Fibroblast of skin of scalp (primary cell): ENCODE measurements at places on chromosomes 11 and 22.
A peak's percentile ranks its signal among the peaks of the same experiment; 100 is the strongest.

GRCh38 chr11:1397146-1397861 is 7.6 kb downstream of the BRSK2 start:
- no peak for DNase-seq

DNA sequence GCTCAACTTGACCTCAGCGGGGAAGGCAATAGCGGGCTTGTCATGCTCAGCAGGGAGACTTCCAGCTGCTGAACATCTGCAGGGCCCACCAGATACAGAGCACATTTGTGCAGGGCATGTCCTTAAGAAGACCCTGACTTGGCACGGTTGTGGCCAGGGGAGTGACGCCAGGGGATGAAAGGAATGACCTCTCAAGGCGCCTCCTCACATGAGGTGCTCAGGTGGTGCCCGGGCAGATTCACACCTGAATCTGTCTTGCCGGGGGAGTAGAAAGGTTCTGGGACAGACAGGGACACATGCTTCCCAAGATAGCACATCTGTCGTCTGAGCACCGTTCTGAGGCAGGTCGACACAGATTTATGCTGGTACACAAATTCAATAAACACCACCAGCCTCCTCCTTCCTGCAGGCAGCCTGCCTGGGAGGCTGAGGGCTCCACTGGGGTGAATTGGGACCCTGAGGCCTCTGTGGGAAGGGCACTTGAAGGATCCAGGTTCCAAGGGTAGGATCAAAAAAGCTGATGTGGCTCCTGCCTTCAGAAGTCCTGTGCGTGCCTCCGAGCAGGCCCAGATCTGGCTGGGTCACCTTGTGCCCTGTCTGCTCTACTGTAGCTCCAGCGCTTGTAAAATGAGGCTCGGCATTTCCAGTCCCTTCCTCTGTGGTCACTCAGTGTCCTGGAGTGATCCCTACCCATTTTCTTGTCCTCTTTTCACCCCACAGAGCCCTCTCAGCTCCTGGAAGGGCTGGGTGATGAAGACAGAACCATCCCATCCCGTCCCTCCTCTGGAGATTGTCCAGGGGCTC is 49.6 kb upstream of the NECTIN1 start:
- no peak for DNase-seq

DNA sequence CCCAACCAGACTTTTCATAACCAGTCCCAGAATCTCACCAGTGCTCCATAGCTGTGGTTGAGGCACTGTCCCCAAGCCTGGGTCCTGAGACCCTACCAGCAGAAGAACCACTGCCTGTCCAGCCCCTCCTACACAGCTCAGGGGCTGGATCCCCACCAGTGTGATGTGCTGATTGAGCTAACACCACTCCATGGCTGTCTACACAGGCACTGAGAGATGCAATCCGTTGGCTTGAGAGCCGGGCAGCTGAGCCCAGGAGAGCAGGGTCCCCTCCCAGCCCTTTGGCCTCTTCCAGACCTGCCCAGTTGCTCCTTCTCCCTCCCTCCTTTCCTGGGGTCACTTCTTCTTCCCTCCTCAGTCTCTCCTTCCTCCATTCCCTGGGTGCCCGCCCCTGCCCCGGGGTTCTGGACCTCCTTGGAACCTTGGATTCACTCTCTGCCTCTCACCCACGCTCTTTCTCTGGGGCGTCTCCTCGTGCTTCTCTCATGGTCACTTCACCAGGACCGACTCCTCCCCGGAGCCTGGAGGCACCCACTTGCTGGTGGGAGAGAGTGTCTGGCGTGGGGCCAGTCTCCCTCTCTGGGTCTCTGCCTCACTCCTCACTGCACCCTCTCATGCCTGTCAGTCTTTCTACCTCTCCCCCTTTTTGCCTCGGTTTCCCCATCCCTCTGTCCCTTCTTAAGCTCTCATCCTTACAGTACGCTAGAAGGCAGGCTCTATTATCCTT is 706 bp upstream of the SCYL1 start:
- no peak for DNase-seq

DNA sequence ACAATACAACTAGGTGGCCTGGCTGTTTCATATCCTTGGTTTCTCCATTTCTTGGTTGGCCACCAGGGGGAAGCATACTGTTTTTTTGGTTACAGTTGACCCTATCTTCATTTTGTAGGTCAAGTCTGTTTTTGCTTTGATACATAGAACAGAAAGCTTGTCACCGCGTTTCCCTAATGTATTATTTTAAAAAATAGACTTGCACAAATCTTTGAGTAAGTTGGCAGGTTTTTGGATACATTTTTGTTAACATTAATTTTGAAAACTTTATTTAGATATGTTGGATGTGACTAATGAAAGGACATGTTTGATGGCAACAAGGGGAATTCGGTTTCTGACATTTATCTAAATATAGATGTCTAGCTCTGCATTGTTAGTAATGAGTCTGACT is 3.0 kb downstream of the NCR3LG1 start:
- peak; percentile 73 for DNase-seq

- DNase-seq = no peak
Observed at GRCh38 chr22:49203859-49204598, 623.6 kb downstream of the BRD1 start.

- DNase-seq = no peak
Observed at GRCh38 chr11:4713241-4713640, 8.7 kb downstream of the MMP26 start.

DNA sequence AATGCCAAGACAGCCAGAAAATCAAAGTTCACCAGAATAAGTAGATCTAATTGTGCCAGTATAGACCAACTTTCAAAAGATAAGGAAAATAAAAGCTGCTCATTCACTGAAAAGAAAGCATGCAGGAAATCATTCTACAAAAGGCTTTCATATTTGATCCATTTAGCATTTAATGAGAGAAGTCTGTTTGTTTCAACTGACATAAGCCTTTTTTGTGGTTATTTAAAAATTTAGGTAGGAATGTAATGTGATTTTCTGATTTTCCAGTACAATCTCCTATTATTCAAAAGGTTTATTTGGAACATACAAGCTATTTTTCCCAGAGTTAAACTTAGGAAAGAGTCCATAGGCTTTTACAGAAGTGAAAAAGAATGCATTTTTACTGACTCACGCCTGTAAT is 92.7 kb downstream of the SBF2 start:
- no peak for DNase-seq

DNA sequence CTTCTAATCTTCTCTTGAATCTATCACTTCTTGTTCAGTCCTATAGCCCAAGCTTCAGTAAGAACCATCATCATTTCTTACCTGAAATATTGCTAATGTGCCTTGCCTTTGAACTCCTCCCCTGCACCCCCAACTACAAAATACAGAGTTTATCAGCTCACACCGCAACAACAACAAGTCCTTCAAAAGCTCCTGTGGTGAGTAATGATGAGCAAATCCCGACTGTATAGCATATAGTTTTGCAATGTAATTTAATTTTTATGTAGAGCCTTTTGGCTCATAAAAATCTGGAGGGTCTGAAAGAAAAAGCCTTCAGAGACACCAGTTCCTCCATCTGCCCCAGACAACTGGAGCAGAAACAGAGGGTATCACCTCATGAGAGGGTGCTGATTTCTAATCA is 124.7 kb downstream of the ARHGAP32 start:
- no peak for DNase-seq

GRCh38 chr22:45477366-45478107 is 25.1 kb upstream of the FBLN1 start:
- DNase-seq = no peak

GRCh38 chr22:17783312-17783711 is 9.0 kb upstream of the BID start:
- no peak for DNase-seq

- DNase-seq = peak; percentile 25
Observed at GRCh38 chr11:66192181-66192863, 76.1 kb upstream of the RAB1B start.

GRCh38 chr11:125174686-125175085 is 10.1 kb downstream of the PKNOX2 start:
- no peak for DNase-seq

DNA sequence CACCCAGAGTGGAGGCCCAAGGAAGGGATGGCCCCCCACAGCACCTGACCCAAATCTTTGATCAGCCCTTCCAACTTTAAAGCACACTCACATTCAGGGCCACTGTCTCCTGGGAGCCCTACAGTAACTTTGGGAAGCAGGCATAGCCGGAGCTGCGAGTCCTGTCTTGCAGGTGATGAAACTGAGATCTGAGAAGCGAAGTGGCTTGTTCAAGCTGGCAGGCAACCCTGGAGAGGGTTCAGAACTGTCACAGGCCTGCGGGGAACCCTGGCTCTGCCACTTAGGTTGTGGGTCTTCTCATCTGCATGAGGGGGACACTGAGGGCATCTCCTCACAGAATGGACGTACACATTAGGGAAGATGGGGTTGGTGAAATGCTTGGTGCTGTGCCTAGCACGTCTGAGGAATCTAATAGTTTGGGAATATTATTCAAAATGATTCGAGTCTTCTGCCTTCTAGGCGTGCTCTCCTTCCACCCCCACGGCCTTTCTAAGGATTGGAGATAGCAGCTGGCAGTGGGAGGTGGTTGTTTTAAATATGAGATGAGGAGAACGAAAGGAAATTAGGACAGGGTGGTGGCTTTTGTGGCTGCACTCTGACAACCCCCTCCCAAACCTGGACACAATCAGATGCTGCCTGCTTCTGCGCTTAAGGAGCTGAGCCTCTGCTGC is 18.8 kb upstream of the SUN2 start:
- DNase-seq = no peak

DNA sequence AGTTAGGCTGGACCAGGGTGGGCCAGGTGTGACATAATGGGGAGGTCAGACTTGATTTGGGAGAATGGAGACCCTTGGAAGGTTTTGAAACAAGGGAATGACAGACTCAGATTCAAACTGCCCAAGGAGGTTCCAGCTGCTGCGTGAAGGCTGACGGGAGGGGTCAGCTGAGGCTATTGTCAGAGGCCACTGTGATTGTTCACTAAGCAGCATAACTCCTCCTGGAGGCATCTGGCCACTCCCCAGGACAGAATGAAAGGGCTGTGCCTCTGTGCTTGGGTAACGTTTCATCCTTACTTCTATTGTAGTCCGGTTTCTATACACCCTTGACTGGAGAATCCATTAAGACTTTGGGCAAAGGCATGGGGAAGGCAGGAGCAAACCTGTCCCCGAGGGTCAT is 126.6 kb downstream of the DSCAML1 start:
- DNase-seq = no peak

GRCh38 chr11:120073196-120073595 is 64.7 kb downstream of the TRIM29 start:
- no peak for DNase-seq

DNA sequence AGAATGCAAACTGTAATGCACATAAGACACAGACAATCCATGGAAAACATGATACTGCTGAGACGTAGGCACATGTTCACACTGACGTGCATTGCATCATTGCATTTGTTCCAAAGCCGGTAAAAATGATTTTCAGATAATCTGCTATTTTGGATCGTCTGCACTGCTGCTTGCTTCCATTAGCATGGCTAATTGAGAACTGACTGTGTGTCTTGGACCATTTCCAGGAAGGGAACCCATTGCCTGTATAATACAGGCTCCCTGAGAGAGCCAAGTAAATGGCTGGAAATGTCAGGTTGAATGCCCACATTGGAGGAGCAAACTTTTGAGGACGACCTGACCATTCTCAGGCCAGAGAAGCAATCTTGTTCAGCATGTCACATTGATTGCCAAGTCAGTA is 304.8 kb downstream of the ST3GAL4 start:
- DNase-seq = no peak

DNA sequence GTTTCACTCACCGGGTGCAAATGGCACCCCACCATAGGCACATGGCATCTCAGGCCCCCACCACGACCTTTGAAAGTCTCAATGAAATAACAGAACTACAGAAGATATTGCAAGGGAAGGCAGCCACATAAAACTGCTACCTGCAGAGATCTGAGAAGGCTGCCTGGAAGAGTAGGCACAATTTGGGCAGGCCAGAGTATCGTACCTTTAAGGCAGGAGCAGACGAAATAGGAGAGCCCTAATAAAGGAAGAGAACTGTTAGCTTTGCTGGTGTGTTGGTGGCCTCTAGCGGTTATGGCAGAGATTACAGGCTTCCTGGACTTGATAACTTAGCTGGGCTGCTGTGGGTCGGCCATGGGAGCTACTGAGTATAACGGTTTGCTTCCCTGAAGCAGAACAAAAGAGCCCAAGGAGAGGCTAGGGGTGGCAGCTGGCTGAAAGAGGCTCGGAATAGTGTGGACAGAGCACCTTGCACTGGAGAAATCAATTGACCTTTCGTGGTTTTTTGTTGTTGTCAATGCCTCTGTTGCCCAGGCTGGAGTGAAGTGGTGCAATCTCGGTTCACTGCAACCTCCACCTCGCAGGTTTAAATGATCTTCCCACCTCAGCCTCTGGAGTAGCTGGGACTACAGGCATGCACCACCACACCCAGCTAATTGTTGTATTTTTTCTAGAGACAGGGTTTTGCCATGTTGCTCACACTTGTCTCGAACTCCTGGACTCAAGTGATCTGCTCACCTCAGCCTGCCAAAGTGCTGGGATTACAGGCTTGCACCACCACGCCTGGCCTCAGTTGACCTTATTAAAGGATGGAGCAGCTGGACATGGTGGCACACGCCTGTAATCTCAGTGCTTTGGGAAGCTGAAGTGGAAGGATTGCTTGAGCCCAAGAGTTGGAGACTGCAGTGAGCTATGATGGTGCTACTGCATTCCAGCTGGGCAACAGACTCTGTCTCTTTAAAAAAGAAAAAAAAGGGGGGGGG is 4.8 kb downstream of the SDF2L1 start:
- DNase-seq = peak; percentile 77

DNA sequence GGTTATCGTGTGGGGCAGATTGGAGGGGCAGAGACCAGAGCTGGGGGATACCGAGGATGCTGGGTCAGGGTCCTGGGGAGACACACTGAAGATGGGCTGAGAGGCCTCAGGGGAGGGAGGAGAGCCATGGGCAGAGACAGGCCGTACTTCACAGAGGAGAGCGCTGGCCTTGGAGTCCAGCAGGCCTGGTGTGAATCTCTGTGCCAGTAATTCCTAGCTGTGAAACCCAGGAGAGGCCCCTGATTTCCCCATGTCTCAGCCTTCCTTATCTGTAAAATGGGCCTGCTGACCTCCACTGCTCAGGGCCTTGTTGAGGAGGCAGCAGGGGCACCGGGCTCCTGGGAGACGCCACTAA is 23.4 kb downstream of the CACNA1I start:
- no peak for DNase-seq

DNA sequence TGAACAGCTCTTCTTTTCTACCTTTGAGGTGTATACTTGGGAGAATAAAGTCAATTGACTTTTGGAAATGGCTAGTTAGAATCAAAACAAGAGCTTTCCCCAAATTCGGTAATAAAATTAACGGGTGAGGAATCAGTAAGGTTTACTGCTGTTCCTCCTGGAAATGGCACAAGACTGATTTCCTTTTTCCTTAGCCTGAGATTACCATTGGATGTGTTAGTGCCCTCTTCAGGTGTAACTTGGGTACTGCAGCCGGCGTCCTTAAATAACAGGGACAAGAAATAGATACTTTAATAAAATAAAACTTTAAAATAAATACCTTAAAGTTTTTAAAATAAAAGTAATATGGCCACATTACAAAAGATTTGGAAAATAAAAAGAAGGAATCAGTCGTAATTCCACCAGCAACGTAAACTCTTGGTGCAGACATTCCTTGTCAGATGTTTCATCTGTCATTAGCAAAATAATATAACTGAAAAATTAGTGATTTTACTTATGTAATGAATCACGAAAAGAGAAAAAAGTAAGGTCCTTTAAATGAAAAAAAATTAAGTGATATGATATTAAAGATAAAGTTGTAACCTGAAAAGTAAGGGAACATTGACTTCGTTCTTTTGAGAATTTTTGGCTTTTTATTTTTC is 29.7 kb downstream of the ZFTA start:
- DNase-seq = peak; percentile 74
